ENCODE measurements at places on chromosomes 2 and 18. TPM values are rescaled to one million over a fixed set of nuclear protein-coding genes. Genes with fewer than 3 reads are reported as not detected.

The NPHP1 gene
- 1.9 TPM for total RNA-seq

The RGPD4 gene
- not detected for total RNA-seq

The CFAP65 gene
- not detected for total RNA-seq

The CRYBA2 gene
- total RNA-seq: not detected

The CXCR4 gene
- total RNA-seq: 62.1 TPM

The ALPI gene
- total RNA-seq: not detected

The SCYGR7 gene
- total RNA-seq: not detected

The UGT1A4 gene
- total RNA-seq: not detected

The KCNG3 gene
- total RNA-seq: 2.7 TPM

The DSC1 gene
- 0.04 TPM for total RNA-seq

The FAHD2B gene
- 33.0 TPM for total RNA-seq

The GALNT13 gene
- 8.7 TPM for total RNA-seq

The SERPINB5 gene
- 0.07 TPM for total RNA-seq

The ZNF385B gene
- 0.41 TPM for total RNA-seq

The EPB41L3 gene
- 44.2 TPM for total RNA-seq

The TUBA3E gene
- total RNA-seq: not detected

The COLEC12 gene
- total RNA-seq: 1.9 TPM

The NT5C1B gene
- not detected for total RNA-seq

The DCDC2C gene
- total RNA-seq: not detected

The AQP12B gene
- total RNA-seq: not detected

The PDE11A gene
- 1.2 TPM for total RNA-seq

The CAPN14 gene
- 0.17 TPM for total RNA-seq

The SMYD1 gene
- total RNA-seq: 0.17 TPM

The AKAIN1 gene
- not detected for total RNA-seq

The DNPEP gene
- 55.5 TPM for total RNA-seq

The EVX2 gene
- not detected for total RNA-seq

The IL1RL2 gene
- not detected for total RNA-seq

The OR6B2 gene
- not detected for total RNA-seq

The RND3 gene
- 53.3 TPM for total RNA-seq

The LRATD1 gene
- 1.3 TPM for total RNA-seq

The RAD51AP2 gene
- total RNA-seq: 0.10 TPM

The FTCDNL1 gene
- 0.59 TPM for total RNA-seq

The GPR35 gene
- total RNA-seq: not detected

The CPS1 gene
- total RNA-seq: 6.3 TPM

The GPR45 gene
- total RNA-seq: not detected

The LIPG gene
- 5.5 TPM for total RNA-seq

The EEF1B2 gene
- 503 TPM for total RNA-seq

The BMP10 gene
- total RNA-seq: not detected

The PRSS56 gene
- not detected for total RNA-seq

The ACOXL gene
- 6.0 TPM for total RNA-seq

The EDAR gene
- 0.03 TPM for total RNA-seq

The PCARE gene
- not detected for total RNA-seq

The RALBP1 gene
- total RNA-seq: 74.5 TPM

The POTEF gene
- 0.69 TPM for total RNA-seq

The TMEM169 gene
- 1.1 TPM for total RNA-seq

The TMEM185B gene
- 9.9 TPM for total RNA-seq

The FNDC4 gene
- 7.4 TPM for total RNA-seq

The CD8B2 gene
- total RNA-seq: not detected

The SATB2 gene
- 10.3 TPM for total RNA-seq

The TRIM43 gene
- not detected for total RNA-seq

The SPEG gene
- 25.3 TPM for total RNA-seq

The LAMA1 gene
- 17.5 TPM for total RNA-seq

The PRKAG3 gene
- not detected for total RNA-seq

The ARHGAP25 gene
- 4.1 TPM for total RNA-seq

Measured in H7 (cell line).